Activated naive CD8-positive, alpha-beta T cell treated with anti-CD3 and anti-CD28 coated beads for 36 hours (primary cell): ENCODE measurements at places on chromosomes 3 and 15.
A peak's percentile ranks its signal among the peaks of the same experiment; 100 is the strongest.

DNA sequence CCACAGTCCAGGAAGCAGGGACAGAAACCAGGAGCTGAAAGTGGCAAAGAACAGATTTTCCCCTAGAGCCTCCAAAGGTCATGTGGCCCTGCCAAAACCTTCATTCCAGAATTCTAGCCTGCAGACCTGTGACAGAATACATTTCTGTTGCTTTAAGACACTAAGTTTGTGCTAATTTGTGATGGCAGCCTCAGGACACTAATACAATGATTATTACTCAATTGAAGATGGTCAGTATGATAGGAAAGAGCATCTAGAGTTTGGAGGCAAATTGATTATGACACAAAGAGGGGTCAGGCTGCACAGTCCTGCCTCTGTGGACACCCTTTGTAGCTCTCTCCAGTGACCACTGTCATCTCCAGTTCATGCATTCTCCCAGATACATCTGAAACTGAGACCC lies 79.0 kb upstream of the C3orf49 start:
- DNase-seq, result no peak

DNA sequence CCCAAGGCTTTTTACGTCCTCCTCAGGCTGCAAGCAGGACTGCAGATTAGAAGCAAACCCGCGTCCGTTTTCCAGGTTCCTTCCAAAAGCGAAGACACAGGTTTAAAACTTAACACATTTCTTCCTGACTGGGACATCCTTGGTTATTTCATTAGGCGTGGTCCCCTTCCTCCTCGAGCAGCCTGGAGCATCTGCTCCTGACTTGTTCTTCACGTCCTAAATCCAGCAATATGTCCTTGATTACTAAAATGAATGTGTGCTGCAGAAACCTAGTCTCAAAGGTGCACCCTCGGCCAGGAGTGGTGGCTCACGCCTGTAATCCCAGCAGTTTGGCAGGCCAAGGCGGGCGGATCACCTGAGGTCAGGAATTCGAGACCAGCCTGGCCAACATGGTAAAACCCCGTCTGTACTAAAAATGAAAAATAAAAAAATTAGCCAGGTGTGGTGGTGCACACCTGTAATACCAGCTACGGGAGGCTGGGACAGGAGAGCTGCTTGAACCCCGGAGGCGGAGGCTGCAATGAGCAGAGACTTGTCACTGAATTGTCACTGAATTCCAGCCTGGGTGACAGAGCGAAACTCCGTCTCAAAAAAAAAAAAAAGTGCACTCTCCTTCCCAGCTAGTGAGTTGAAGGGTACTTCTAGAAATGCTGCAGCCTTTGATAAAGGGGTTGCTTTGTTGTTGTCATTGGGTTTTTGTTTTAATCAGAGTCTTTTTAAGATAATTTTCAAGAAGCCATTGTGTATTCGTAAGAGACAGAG lies 842 bp upstream of the LRIG1 start:
- DNase-seq, result no peak

- DNase-seq, result no peak
Observed at GRCh38 chr3:66029014-66029413, 9.7 kb downstream of the MAGI1 start.

- peak; percentile 16 for DNase-seq
Observed at GRCh38 chr15:78540871-78541743, 863 bp downstream of the PSMA4 start.

DNA sequence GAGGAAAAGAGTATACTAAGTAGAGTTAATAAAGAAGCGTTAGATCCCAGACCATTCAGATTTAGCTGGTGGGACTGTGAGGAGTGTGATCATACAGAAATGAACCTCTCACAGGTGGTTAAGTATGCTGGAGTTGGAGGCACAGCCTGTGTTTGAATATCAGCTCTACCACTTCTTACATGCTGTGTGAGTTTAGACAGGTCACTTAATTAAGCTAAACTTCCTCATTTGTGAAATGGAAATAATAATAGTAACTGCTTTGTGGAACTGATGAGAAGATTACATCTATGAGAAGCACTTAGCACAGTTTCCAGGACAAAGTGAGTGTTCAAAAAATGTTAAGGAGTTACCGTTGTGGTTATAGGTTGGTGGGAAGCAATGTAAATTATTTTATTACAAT lies 8.4 kb downstream of the ACP3 start:
- no peak for DNase-seq

DNA sequence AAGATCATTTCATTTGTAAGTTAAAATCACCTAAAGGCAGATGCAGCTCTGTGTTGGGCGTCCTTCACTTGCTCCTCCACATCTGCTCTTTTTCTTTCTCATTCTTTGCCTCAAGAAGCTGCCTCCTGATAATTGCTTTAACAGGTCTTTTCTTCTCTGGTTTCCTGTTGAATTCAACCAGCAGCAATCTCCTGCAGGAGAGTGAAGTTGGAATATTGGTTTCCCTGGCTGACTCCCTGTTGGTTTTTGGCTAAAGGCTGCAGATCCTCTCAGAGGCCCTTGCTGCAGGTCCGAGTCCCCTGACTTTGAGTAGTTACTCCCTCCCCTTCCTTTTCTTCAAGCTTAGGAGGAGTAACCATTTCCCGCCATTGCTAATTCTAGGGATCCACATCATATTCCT lies 4.2 kb downstream of the TP63 start:
- DNase-seq, result no peak

- DNase-seq, result no peak
Observed at GRCh38 chr3:124336067-124336656, 344.2 kb upstream of the ROPN1 start.

DNA sequence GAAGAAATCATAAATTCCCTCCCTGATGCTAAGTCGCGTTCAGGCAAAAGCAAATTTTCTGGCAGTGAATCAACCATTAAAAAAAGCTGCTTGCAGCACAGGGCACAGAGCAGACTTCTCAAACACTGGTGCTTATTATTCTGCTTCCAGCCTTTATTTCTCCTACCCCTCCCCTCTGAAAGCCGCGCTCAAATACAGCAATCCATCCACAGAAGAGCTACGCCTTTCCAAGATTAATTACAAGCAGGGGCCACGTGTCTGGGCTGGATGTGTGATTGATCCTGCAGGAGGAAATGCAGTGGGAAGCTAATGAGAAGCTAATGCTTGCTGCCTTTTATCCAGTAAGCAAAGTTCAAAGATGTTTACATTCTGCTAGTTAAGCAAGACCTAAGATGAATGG lies 134.9 kb upstream of the TOPAZ1 start:
- no peak for DNase-seq

- no peak for DNase-seq
Observed at GRCh38 chr15:60385620-60386552, 11.9 kb downstream of the ANXA2 start.

DNA sequence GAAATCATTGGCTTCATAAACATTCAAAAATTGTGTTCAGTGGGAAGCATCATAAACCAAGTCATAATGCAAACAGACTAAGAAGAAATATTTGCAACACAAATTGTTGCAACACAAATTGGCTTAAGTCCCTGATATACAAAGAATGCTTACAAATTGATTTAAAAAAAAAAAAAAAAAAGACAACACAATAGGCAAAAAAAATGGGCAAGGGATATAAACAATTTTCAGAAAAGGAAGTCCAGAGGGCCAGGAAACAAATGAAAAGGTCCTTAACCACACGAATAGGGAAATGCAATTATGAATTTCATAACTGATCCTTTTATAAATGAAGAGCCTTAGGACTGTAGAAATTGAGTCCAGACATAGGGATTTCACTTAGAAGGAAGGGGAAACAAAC lies 98.9 kb downstream of the LRRK1 start:
- DNase-seq, result no peak

DNA sequence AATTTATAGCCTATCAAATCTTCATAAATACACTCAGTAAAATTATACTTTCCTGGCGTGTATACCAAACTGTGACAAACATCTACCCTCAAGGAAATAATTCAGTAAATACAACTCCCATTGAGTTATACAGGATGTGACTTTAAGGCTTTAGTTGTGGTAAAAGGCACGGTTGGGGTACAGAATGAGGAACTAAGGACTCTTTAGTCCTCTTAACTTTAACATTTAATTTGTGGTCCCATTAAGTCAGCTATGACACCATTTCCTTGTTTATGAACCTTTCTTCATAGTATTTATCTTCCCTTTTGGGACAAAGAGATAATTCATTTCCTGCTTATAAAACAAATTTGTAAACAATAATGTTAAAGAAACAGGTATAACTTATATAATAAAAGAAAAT lies 30.2 kb downstream of the IFT80 start:
- no peak for DNase-seq

DNA sequence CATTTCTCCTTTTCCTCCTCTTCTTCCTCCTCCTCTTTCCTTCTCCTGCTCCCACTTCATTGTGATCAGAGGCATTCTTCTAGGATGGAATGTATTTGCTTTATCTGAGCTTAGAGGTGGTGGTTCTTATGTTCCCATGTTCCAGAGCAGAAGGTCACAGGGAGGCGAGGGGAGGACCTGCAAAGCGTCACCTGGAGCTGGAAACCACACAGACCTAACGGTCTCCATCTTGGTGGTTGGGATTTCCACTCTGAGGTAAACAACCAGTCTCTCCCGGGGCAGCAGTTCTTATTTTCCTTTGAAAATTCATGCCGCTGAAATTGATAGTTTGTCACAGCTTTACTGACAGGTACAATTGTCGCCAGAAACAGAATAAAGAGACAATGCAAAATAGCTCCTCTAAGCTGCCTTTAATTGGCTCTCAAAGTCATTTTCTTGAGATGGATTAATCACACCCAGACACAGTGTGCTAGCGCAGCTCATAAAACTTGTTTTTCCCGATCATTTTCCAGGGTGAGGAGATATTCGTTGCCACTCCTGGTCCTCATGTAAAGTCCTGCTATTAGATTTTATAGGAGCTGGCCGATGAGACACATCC lies 16.9 kb upstream of the AGBL1 start:
- no peak for DNase-seq

GRCh38 chr15:71254491-71254890 lies 139.2 kb downstream of the THSD4 start:
- DNase-seq, result no peak

- DNase-seq, result no peak
Observed at GRCh38 chr15:49863431-49864224, 242.8 kb downstream of the DTWD1 start.

DNA sequence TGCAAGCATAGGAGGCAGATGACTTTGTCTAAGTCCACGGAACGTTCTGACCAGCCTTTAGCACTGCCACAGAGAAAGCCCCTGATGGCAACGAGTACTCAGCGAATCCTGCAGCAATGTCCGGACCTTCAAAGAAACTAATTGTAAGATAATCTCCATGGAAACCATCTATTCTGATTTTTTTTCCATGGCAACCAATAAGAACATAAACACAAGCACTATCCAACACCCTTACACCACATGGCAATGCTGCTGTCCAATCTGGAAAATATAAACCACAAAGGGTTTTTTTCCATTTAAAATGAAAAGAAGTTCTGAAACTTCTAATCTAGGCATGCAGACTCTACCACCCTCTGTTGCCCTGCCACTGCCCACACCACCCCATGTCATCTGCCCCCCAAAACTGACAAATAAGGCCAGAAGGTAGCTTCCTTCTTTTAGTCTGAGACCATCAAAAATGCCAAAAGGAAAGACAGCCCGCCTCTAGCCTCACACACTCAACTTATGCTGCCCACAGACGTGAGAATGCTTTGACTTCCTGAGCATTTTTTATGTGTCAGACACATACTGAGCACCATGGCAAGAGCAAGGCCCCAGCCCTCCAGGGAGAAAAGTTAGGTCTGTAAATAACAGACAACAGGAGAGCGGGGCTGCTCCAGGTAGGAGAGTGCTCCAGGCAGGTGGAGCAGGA lies 44.5 kb downstream of the POC1A start:
- no peak for DNase-seq
